ENCODE measurements at places on chromosomes 6 and 20.

DNA sequence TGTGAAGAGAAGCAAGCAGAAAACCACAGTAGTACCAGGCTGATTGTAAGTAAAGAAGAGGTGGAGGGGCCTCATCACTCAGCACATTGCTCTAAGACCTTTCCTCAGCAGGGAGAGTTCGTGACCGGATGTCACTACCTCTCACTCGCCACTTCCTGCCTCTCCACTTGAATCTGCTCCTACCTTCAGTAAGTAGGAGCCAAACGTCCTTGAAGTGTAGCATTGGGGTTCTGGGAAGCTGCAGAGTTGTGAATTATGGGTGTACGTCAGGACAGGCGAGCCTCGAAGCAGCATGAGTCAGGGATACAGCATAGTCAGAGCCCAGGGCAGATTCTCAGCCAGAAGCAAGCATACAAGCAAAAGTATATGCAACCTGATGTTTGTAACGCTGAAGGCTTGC, 224.9 kb downstream of the PHACTR1 start:
- no peak for DNase-seq

DNA sequence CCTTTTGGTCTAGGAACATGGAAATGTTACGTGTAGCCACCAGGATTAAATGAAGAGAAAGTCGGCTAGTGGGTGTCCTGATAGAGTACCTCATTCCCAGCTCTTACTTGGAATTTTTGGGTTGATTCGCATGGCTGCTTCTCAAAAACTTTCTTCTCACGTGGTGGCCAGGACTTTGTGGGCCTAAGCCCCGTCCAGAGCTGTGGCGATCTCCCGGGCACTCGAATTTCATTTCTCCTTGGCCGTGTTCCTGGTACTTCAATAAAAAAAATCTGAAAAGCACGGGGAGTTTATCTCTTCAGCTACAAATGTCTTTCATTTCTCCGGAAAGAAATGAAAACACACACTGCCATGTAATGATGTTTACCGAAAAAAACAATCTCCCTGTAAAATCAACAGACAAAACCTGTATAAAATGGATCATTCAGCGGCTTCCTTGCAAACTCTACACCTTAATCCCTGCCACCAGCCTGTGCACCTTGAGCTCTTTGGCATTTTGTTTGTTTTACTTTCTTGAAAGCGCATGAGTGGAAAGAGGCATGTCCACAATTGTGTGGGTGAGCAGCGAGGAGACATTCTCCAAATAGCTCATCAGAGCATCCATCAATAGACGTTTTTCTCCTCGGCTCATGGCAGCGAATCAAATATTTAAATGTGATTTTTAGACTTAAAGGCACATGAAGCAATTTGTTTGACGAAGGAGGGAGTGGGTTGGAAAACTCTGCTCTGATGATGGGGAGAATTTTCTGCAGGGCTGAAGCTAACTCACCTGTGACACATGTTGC, 173.1 kb downstream of the TFAP2C start:
- no peak for DNase-seq

GRCh38 chr6:17012421-17013225, 89.2 kb upstream of the STMND1 start:
- no peak for DNase-seq

DNA sequence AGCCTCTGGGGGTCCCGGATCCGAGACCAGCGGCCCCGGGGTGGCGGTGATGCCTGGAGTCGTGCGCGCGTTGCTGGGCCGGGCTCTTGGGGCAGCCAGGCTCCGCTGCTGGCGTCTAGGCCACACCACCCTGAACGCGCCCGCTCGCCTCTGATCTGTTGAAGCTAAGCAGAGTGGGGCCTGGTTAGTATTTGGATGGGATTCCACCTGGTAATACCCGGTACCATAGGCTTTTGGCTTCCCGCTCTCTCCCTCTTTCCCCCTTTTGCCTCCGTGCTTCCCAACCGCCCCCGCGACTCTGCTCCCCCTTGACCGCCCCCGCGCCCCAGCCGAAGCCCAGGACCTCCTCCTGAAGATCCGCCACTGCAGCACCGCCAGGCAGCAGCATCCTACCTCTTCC, 1383.5 kb upstream of the DEFB115 start:
- no peak for DNase-seq

DNA sequence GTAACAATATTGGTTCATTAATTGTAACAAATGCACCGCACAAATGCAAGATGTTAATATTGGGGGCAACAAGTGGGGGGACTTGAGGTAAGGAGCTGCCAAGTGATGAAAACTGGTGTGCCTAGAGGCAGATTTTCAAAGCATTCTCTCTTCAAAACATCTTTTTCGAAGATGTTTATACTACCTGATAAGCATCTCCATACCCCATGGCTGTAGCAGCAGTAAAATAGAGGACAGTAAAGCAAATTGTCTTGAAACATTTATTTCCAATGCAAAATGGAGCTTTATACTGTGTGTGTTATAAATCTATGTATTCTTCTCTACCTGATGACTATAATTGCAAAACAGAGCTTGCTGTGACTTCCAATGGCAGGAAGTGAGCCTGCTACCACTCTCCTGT, 42.5 kb downstream of the MYLIP start:
- no peak for DNase-seq

DNA sequence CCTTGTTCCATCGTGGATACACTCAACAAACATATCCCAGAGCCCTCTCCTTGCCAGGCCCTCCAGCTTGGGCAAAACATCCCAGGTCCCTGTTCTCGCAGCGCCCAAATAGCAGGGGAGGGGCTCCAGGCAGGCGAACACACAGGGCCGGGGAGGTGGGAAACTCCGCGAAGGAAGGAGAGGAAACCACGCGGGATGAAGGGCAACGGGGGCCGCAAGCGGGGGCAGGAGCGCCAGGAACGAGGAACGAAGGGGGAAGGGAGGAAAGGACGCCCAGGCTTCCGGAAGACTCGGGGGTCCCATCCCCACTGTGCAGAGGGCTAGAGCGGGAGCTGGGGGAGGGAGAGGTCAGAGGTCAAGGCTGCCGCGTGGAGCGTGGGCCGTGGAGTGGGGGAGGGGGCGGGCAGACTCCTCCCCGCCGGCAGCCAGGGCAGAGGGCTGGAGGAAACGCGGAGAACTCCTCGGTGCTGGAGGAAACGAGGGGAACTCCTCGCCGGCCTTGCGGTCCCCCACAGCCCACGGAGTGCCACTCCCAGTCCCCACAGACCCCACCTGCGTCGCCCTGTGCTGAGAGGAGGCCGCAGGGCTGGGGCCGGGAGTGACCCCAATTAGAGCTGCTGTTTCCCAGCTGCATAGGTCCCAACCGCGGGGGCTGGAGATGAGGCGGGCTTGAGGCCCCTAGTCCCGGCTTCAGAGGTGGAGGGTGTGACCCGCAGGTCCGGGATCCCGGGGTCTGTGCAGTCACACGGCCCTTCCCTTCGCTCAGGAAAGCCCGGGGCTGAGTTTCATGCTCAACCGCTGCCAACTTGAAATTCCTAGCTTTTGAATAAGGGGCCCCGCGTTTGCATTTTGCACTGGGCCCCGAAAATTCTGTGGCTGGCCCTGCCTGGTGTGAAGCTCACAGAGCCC, 1.2 kb upstream of the RBM38 start:
- no peak for DNase-seq

GRCh38 chr20:56797023-56797422, 167.9 kb downstream of the TFAP2C start:
- DNase-seq = no peak

- no peak for DNase-seq
Observed at GRCh38 chr20:24653306-24653705, 183.9 kb downstream of the SYNDIG1 start.

DNA sequence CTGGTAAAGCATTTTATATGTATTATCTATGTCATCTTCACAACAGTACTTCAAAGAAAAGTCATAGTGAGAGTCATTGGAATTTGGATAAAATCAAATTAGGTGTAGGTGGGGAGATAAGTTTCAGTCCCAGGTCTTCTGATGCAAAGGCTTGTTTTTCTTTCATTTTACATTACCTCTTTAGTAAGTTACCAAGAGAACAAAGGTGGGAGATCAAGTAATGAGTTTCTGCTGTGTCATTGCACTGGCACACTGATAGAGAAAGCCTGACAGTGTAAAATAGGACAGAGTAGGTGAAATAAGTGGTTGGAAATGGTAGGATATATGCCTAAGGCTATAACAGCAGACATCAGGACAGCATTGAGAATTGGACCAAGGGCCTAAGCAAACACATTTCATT, 250.4 kb downstream of the NKAIN2 start:
- no peak for DNase-seq

Measured in GM19239 (cell line).